ENCODE measurements at places on chromosomes 7 and 10.

DNA sequence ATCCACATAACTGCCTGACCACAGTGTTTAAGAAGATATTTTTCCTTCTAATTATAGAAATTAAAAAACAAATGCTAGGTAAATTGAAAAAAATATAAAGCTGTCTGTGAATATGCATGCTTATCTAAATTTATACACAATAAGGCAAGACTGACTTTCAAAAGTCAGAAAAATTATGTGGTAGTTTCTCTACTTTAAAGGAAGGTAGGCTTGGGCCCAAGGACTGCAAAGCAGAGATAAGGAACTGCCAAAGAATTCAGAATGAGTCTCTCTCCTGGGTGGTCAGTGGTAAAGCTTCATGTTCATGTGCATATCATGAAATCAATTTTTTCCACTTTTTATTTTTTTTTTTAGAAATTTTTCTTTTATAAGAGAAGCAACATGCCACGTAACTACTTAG lies 998.6 kb downstream of the REEP3 start:
- DNase-seq: no peak

GRCh38 chr7:80413383-80413945 lies 98.4 kb downstream of the GNAT3 start:
- DNase-seq: no peak

- DNase-seq: no peak
These were observed 145.3 kb downstream of the EVX1 start for GRCh38 chr7:27387864-27388263.

GRCh38 chr7:112292162-112292561 lies 85.7 kb downstream of the ZNF277 start:
- no peak for DNase-seq

DNA sequence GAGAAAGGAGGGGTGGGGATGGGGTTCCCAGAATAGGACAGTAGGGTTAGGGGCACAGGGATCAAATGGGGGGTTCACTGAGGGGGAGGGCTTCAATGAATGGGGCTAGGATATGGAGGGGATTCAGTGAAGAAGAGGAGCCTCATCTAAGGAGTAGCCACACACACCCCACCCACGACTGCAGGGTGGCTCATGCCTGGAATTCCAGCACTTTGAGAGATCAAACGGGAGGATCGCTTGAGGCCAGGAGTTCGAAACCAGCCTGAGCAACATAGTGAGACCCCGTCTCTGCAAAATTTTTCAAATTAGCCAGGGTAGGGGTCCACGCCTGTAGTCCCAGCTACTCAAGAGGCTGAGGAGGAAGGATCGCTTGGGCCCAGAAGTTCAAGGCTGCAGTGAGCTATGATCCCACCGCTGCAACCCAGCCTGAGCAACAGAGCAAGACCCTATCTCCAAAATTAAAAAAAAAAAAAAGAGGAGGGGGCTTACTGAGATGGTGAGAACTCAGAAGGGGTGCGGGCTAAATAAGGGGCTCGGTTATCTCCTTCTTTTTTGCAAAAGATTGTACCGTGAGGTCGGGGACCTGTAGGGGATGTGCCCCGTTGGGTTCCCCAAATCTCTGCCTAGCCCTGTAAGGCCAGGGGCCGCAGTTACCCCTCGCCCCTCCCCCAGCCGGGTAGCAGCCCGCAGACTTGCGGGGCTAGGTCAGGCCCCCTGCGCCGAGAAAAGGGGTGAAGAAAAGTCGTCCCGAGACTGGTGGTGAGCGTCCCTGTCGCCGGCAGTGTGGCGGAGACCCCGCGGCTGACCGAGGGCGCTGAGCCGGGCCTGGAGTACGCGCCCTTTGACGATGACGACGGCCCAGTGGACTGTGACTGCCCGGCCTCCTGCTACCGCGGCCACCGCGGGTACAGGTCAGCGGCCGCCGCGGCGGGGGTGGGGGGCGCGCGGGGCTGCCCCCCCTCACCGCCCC lies 43.1 kb upstream of the HSPB1 start:
- DNase-seq: no peak

GRCh38 chr7:150927956-150928344 lies 50.2 kb downstream of the KCNH2 start:
- DNase-seq: no peak

- no peak for DNase-seq
These were observed 154.8 kb upstream of the TMEM196 start for GRCh38 chr7:19928247-19928646.

- DNase-seq: no peak
These were observed 53.1 kb downstream of the PRKAG2 start for GRCh38 chr7:151823566-151824372.
